ENCODE measurements at places on chromosomes 12 and 14.

- DNase-seq, result no peak
These were observed 12.2 kb upstream of the RHOJ start for GRCh38 chr14:63192085-63192484.

- no peak for DNase-seq
These were observed 105.9 kb downstream of the PLXNC1 start for GRCh38 chr12:94254270-94254669.

- DNase-seq, result no peak
These were observed 349.6 kb downstream of the CCDC91 start for GRCh38 chr12:28539691-28540323.

DNA sequence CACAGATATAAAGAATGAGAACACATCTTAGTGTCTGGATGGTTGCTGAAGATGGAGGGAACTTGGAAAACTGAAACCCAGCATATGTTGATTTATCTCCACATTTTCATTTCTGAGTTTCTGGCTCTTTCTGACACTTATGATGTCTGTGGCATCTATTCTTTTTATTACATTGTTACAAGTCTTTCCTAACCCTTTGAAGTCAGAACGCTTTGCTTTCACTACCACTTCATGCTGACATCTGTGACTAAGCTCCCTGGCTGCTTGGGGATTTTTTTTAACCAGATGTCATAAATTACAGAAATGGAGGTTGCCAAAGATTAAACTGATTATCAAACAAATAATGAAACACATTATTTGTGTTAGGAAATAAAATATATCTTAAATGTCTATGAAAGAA, 188.7 kb downstream of the KITLG start:
- DNase-seq, result no peak

Measured in activated CD4-positive, alpha-beta T cell treated with anti-CD3 and anti-CD28 coated beads for 1 hour (primary cell).